ENCODE measurements at places on chromosomes 5 and 9.

DNA sequence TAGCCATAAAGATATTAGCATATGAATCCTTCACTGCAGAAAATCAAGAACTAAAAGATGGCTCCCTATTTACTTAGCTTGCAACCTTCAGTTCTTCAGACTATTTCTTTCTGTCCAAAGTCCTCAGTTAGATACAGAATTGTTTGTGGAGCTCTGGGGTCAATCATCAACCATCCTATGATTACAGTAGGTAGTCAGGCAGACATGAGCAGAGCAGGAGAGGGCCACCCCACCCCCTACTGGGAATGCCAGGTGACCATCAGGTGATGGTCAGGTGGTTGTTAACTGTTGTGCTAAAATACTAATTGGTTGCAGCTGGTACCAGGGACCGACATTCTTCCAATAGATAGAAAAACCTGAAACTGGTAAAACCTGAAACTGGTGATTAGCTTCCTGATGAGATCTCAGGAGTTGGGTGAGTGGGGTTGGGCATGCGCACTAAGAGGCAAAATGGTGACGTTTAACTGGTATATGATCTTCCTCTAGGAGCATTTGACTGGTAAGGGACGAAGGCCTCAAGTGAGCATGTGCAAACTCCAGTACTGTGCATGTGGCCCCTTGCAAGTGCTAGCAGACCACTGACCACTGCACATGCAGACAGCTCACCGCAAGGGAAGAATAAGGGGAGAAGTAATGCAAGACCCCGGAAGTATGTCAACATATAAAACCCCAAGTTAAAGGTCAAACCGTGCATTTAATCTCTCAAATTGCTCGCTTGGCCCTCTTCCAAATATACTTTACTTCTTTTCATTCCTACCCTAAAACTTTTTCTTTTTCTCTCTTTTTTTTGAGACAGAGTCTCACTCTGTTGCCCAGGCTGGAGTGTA is 13.6 kb downstream of the C9orf57 start:
- DNase-seq = no peak

DNA sequence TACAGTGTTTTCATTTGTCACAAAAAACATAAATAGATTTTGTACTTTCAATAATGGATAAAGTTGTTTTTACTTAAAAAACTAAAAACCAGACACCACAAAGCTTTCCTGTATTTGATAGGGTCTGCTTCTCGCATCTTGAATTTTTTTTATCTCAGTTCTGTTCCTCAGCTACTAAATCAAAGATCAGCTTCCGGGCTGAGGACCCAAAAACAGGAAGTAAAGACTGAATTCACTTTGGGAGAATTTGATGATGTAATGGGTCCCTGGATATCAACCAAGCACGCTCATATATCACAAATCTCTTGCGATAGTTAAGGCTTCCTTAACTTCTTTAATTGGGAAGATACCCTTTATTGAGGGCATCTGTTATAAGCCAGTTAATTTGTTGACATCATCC is 24.1 kb downstream of the ITK start:
- no peak for DNase-seq

DNA sequence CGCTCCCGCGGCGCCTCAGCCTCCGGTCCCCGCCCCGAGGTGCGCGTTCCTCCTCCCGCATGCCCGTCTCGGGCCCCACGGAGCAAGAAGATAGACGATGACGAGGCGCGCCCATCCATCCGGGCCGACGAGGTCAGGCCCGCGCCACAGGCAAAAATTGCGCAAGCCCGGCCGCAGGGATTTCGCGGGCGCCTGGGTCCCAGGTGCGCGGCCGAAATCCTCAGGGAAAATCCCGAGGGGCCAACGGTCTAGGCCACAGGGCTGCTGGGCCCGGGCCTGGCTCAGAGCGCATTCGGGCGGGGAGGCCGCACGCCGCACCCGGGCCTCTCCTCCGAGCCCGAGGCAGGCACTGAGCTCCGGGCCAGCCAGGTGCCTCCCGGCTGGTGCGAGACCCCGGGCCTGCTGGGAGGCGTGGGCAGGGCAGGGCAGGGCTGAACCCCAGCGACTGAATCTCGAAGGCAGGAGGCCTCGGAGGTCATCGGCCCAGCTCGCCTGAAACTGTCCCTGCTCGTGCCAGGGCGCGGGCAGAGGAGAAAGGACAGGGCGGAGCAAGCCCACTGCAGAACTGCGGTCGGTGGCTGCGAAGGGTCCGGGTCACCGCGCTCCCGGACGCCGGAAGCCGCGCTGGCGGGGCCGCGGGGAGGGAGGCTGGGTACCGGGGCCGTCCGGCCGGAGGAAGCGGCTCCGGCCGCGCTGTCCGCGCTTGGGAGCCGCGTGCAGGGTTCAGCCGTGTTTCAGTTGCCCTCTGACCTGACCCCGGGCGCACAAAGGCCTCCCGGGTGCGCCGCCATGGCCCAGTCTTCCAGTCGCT is 66.8 kb downstream of the FOXD1 start:
- DNase-seq = no peak

- no peak for DNase-seq
Observed at GRCh38 chr9:121439711-121440664, 59.7 kb downstream of the GGTA1 start.

GRCh38 chr5:15014809-15015208 is 143.2 kb upstream of the ANKH start:
- no peak for DNase-seq

GRCh38 chr5:180259260-180259611 is 32.6 kb downstream of the MAPK9 start:
- no peak for DNase-seq

DNA sequence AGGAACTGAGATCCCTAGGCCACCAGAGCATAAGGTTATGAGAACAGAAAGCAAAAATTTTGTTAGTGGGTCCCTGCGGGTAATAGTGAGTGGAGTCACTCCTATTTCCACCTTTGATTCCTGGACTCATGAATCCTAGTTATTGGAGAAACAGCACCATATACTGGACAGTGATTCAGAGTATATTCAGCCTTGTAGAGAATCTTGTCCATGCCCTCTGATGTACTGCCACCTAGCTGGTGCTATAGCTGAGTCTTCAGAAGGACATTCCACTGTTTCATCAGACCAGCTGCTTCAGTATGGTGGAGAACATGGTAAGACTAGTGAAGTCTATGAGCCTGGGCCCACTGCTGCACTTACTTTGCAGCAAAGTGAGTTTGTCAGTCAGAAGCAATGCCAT is 25.0 kb upstream of the ITGA2 start:
- no peak for DNase-seq

DNA sequence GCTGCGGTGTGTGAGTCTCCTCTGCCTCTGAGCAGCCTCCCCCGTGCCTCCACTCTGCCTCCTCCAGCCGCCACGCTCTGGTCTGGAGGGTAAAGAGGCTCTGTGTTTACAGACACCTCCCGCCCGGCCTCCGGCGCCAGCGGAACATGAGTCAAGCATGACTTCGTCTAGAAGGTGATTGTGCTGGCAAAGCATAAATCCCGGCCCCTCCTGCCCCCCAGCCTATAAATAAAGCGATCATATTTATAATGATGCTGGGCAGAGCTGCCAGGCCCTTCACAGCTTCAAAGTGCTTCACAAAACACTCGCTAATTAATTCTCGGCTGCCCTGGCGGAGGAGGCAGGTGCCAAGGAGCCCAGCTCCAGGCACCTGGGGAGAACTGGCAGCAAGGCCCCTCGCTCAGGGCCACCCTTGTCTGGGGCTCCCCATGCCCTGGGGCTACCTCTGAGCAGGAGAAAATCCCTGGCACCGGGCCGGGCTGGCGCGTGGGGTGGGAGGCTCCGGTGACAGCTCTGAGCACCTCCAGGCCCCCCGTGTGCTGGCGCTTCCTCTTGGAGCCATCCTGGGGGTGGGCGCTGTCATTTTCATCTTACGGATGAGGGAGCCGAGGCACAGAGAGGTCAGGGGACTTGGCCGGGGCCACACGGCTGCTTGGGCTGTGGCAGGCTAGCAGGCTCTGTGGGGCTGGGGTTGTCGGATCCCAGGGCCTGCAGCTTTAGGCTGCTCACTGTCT is 87.8 kb downstream of the RXRA start:
- peak; percentile 91 for DNase-seq

GRCh38 chr5:80149161-80149609 is 106.7 kb downstream of the SERINC5 start:
- peak; percentile 51 for DNase-seq

DNA sequence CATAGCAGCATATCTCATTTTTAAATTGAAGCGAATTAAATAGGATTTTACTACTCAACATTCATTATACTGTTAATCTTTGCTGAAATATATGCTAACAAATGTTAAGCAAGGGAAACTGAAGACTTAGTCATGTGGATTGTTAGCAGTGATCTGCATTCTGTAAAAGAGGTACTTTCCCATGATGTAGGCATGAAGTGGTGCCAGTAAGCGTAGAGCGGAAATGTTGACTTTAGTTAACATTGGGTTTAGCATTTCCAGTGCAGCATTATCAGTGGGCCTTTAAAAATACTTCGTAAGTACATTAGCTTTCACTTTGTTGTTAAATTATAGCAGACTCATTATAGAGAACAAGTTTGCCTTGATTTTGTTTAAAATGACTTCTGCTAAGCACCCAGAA is 130.3 kb downstream of the CDC42SE2 start:
- no peak for DNase-seq

Data from DMS153 (cell line).